ENCODE measurements at places on chromosomes 1 and 21.

GRCh38 chr1:161117759-161118581 is at the start of the genes NIT1 and PFDN2:
Gene NIT1, plus strand, starts transcription at chr1:161118105. Its CDS starts 72 bp downstream, at chr1:161118177.
Gene PFDN2, minus strand, starts transcription at chr1:161118037. Its CDS starts 11 bp downstream, at chr1:161118026.
- peak; percentile 90 for DNase-seq

DNA sequence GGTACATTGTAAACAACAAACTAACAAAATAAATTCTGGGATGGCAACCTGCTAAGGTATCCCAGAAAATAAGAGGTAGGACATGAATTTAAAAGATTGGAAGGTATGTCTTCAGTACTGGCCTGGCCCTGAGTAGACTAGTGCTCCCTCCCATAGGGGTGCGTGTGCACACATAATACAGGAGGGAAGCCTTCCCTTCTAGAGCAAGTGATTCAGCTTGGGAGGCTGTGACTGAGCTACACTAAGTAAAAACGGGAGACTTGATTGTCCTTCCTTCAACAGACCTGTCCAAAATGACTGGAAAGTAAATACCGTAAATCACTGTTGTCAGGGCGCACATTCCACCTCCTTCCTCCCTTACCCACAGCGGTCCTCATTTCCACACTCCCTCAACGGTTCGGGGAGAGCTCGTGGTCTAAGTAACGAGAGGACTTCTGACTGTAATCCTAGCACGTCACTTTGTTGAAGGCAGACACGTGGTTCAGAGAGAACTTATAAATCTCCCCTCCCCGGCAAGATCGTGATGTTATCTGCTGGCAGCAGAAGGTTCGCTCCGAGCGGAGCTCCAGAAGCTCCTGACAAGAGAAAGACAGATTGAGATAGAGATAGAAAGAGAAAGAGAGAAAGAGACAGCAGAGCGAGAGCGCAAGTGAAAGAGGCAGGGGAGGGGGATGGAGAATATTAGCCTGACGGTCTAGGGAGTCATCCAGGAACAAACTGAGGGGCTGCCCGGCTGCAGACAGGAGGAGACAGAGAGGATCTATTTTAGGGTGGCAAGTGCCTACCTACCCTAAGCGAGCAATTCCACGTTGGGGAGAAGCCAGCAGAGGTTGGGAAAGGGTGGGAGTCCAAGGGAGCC is at the start of gene TGFB2:
TGFB2 (plus strand) TSS at position 523 of the 859 bp plus-strand sequence. CDS start 1,366 bp downstream, outside the sequence.
- DNase-seq, result no peak

DNA sequence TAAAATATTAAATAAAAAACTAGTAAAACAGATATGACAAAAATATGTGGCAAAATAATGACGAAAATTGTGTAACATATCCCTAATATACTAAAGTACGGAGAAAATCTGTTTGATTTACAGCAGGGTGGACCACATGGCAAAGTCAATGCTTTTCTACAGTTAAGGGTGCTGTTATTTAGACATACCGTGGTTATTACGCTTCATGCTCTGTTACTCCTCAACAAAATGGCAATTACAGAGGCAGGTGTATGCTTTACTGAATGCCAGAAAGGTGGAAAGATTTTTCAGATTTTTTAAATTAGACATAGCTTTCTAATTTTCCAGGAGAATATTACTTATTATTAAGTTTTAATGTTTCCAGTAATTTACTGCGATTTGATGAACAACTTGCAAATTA is 343.9 kb upstream of the DPYD start:
- no peak for DNase-seq

DNA sequence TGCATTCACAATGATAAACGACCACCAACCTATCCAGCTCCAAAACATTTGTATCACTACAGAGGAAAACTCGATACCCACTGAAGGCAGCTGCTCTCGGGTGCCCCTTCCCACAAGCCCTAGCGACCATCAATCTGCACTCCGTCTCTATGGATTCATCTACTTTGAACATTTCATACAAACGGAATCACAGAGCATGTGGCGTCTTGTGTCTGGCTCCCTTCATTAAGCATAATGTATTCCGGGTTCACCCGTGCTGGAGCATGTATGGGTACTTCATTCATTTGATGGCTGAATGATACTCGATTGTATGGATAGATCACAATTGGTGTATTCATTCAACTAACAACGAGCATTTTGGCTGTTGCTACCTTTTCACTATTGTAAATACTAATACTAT is 340.2 kb downstream of the SMYD3 start:
- DNase-seq, result no peak

GRCh38 chr21:41733951-41734689 is 32.7 kb downstream of the RIPK4 start:
- no peak for DNase-seq

GRCh38 chr1:178645157-178645807 is 79.8 kb upstream of the RALGPS2 start:
- no peak for DNase-seq

GRCh38 chr1:76876655-76877395 is 9.5 kb downstream of the ST6GALNAC5 start:
- DNase-seq, result no peak

DNA sequence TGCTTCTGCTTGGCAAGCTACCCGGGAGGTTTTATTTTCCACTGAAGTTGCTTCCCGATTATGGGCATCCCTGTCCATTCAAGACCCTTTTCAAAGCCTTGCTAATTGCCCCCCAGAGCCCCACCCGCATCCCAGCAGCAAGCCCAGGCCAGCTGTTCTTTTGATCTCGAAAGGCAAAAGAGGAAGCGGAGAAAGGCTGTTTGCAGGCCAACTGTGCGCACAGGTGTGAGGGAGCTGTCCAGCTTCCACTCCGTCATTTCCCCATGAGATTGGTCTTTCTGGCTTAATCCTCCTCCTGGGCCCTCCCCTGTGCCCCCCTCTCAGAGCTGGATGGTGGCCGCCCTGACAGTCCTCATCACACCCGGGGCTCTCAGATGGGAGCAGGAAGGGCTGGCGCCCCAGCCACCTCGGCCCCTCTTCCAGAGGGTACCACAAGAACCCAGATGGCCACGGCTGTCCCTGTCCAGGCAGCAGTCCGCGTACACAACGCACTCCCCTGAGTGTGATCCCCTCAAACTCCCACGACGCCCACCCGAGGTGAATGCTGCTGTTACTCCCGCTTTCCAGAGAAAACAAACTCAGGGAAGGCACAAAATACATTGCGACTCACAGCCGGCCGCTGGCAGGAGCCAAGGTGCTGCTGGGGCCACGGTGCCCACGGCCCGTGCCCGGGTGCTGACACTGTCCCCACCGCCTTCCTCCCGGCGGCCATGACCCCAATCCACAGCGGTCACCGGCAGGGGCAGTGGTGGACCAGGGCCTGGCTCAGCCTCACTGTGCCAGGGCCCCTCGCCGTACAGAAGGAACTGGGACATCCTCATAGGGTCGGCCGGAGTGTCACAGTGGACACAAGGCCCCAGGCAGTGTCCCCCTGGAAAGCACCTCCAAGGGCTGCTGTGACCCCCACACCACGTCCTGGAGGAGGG is 121.9 kb downstream of the CRYAA start:
- DNase-seq, result no peak

- no peak for DNase-seq
Observed at GRCh38 chr21:34914239-34914638, 134.9 kb downstream of the RUNX1 start.

DNA sequence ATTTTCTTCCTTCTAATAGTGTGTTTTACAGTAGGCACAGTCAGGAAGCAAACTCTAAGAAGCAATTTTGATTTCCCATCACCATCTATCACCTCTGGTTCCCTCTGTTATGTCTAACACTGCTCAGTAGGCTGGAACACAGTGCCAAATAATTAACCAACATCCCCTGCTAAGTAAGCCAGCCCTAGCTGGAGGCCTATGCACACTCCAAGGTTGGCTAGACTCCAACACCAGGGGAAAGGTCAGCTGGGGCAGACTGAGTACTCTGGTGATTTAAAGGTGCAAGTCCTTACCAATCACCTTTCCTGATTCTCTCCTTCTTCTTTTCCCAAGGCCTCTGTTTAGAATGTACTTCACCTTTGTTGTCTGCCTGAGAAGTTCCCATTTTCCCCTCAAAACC is 46.5 kb upstream of the BEND5 start:
- no peak for DNase-seq

DNA sequence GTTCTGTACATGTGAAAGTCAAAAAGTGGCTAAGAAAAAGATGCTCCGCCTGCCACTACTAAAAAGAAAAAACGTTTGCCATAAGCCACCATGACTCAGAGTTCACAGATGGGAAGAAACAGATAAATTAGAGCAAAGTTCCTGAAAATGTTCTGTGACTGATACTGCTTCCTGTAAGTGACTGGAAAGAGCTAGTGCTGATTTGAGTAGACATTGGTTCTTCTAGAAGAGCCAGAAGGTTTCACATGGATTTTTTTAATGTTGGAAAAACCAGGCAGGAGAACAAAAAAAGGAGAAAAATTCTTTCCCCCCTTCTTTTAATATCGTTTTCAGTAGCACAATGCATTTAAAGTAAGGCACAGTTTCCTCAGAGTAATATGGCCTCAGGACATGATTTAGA is 221.4 kb downstream of the HLX start:
- DNase-seq, result no peak

DNA sequence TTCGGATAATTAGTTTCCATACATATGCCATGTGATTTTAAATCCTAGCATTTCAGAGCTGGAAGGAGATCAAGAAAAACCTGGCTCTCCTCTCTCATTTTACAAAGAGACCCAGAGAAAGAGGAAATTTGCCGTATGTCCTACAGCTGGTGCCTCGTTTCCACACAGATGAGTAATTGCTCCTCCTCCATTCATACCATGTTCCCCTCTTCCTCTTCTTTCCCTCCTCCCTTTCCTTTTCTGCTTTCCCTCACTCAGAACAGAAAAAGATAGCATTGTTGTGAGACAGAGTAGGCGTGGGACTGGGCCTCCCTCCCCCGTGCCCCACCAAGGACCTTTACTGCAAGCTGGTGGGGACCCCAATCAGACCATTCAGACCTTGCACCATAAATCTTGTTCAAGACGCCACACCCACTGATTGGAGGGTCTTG is 13.7 kb upstream of the SLC44A3 start:
- DNase-seq, result no peak

All from type B pancreatic cell (in vitro differentiated cells).